ENCODE measurements at places on chromosomes 7 and 10.

DNA sequence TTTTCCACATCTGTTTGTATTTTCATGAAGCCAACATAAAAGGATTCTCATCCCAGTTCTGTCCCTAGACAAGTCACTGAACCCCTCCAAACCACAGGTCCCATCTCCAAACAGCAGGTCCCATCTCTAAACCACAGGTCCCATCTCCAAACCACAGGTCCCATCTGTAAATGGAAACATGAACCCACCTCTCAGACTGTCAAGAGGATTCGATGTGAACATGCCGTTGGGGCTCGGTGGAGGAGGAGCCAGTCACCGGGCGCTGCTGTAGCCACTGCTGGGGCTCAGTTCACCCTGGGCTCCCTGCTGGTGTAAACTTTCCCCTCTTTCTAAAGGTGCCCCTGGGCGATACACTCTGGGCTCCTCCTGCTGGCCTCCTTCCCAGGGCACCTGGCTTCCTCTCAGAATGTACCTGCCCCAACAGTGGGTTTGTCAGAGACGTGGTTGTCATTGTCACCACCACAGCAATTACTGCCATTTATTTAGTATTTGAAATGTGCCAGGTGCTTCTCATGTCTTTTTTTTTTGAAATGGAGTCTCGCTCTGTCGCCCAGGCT is 13.0 kb downstream of the LHPP start:
- no peak for DNase-seq

DNA sequence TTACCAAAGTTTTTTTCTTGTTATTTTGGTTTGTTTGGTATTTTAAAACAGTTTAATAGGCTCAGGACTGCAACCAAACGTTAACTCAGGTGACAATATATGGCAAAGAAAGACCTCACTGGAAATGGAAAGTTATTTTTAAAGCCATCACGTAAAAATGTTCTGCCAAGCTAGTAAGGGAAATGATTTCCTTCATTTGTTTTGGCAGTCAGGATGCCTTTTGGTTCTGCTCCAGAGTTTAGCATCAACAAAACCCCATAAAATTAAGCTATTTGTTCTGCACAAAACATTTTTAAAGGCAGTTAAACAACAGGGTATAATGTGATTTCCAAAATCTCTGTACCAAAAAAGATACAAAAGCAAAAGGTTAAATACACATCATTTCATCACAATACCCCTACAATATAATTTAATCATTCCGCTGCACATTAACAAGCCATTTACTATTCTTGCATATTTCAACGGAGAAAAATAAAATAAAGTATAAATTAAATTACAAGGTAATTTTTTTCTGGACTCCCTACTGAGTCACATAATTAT is 172.4 kb downstream of the SEMA3E start:
- DNase-seq, result no peak

GRCh38 chr10:122296363-122297120 is 25.4 kb downstream of the BTBD16 start:
- DNase-seq, result no peak

- DNase-seq, result no peak
These were observed 4.4 kb downstream of the PON3 start for GRCh38 chr7:95391761-95392160.

DNA sequence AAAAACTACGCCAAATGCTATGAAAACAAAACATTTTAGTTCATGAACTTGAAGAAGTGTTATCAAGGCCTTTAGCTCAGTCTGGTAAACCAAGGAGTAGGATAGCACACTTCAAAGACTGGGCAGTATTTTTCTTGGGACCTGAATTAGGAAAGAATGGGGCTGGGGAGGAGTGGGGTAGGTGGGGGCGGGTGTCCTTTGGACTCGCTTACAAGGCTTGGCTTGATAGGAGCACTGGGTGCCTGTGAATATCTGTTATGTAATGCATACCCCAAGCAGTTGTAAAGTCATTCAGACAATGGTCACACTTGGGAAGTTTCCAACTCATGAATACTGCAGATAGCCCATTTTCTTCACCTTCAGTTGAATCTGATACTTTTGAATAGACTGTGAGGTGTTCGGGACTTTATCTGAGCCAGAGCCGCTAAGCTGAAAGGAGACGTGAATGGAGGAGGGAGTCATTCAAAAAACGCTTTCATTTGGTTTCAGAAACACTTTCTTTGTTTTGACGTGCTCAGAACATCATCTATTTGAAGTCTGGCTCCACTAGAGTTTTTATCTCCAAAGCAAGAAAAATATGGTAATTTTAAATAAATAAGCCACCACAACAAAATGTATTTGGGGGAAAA is 70.1 kb upstream of the FAM204A start:
- no peak for DNase-seq

DNA sequence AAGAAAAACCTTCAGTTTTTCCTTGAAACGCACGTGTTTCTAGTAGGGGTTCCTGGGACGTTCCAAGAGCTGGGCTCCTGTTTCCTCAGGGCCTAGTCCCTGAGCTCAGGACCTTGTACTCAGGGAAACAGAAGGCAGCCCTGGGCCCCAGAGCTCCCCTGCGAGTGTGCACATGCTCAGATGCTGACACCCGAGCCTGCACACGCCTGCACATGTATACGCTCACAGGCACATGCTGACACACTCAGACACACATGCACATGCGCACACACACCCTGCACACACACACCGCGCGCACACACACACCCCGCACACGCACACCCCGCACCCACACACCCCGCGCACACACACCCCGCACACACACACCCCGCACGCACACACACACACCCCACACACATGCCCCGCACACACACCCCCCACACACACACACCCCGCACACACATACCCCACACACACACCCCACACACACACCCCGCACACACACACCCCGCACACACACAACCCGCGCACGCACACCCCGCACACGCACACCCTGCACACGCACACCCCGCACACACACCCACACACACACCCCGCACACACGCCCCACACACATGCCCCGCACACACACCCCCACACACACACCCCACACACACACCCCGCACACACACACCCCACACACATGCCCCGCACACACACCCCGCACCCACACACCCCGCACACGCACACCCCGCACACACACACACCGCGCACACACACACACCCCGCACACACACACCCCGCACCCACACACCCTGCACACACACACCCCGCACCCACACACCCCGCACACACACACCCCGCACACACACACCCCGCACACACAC is 52.2 kb downstream of the CALML3 start:
- DNase-seq, result no peak

DNA sequence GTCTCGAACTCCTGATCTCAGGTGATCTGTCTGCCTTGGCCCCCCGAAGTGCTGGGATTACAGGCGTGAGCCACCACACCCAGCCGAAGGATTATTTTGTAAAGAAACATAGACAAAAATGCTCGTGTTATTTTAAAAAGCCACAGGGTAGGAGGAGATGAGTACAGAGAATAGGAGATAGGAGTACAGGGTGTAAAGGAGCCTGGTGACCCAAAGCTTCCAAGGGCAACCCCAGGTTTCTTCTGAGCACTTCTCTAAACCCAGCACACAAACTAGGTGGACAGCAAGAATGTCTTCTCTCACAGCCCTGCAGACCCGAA is 54.7 kb downstream of the ZNF467 start:
- no peak for DNase-seq

GRCh38 chr10:95121904-95122303 is 52.6 kb upstream of the CYP2C8 start:
- DNase-seq, result no peak

DNA sequence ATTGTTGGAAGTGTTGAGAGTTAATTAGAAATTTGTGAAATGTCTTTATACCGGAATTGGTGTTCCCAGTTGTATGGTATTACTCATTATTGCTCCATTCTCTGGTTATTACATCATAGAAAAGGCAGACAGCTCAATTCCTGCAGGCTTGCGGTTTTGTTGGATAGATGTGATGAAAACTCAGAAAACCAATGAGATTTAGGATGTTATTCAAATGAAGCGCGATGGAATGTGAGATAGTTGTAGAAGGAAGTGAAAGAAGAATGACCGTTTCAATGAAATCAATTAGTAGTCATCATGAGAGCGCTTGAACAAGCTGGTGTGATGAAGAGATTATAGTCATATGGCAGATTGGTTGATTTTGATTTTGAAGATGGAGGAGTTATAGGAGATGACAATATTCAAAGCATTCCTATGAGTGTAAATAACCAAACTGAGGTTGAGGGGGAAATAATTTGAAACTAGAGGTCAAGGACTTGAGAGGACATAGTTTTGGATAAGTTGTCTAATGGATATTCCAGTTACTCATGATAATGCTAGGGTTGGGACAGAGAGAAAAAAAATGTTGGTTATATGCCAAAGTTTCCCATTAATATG is 991.5 kb downstream of the NRG3 start:
- peak; percentile 77 for DNase-seq

DNA sequence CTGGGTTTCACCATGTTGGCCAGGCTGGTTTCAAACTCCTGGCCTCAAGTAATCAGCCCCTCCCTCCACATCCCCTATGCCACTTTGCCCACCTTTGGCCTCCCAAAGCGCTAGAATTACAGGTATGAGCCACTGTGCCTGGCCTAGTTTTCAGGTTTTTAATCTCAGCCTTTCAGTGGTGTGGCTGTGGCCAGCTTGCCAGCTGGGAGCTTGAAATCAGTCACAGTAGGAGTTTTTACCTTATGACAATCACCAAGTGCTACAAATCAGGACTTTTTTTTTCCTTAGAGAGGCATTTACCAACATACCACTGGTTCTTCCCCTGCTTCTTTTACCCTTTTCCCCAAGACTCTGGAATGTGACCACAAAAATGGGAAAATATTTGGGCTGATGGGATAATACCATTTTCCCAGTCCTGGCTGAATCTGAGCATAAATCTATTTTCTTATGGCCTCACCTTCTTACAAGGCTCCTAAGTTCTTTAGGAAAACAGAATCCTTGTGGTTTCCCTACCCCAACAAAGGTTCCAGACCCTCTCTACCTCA is 6.2 kb downstream of the STEAP4 start:
- no peak for DNase-seq

DNA sequence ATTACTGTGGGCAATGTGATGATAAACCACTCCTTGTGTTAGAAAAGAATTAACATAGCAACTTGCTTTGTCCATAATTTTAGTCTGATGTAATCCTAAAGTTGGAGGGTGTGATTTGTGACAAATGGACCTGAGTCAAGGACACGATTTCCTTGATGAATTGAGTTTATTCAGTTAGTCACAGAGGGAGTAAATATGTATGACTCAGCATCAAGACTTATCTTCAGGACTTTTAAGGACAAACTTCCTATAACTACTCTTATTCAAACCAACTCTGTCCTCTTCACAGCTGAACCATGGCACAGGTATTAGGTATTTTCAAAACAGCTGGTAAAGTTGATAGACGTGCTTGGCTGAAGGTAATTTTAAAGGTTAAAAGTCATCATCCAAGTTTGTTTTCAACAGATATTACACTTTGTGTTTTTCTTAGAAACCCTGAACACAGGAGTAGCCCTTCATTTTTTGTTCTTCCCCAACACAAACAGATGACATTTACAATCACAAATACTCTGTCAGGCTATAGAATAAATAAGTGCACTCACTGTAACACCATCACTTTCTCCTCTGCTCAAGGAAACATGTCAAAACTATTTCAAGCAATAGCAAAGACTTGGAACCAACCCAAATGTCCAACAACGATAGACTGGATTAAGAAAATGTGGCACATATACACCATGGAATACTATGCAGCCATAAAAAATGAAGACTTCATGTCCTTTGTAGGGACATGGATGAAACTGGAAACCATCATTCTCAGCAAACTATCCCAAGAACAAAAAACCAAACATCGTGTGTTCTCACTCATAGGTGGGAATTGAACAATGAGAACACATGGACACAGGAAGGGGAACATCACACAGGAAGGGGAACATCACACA is 54.5 kb downstream of the COA1 start:
- peak; percentile 98 for DNase-seq

DNA sequence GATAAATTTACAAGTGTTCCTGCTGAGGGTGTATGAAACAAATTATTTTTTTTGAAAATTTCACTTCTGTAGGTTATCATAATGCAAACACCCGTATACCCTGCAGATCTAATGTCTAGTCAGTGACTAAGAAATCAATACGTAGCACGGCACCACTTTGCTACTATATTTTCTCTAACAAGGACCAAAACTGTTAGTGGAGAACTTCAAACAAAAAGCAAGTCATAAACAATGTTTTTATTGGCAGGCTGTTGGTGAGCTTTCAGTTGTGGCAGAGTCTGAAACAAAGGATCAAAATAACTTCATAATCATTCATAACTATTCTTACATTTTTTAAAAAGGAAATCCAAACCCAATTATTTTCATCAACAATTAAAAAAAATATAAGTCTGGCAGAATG is 11.8 kb downstream of the SEM1 start:
- no peak for DNase-seq

- DNase-seq, result no peak
These were observed 69.0 kb upstream of the PRKCQ start for GRCh38 chr10:6648894-6649720.

DNA sequence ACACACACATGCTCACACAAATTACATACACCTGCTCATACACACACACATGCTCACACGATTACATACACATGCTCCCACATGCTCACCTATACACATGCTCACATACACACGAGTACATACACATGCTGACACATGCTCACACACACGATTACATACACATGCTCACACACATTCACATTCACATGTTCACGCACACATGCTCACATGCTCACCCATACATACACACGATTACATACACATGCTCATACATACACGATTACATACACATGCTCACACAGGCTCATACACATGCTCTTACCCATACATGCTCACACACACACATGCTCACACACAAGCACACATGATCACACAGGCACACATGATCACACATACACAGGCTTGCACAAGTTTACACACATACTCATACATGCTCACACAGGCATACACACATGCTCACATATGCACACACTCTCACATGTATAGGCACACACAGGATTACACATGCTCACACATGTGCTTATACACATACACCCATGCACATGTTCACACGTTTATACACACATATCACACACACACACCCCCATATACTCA is 118.5 kb downstream of the PAXIP1 start:
- DNase-seq, result no peak

DNA sequence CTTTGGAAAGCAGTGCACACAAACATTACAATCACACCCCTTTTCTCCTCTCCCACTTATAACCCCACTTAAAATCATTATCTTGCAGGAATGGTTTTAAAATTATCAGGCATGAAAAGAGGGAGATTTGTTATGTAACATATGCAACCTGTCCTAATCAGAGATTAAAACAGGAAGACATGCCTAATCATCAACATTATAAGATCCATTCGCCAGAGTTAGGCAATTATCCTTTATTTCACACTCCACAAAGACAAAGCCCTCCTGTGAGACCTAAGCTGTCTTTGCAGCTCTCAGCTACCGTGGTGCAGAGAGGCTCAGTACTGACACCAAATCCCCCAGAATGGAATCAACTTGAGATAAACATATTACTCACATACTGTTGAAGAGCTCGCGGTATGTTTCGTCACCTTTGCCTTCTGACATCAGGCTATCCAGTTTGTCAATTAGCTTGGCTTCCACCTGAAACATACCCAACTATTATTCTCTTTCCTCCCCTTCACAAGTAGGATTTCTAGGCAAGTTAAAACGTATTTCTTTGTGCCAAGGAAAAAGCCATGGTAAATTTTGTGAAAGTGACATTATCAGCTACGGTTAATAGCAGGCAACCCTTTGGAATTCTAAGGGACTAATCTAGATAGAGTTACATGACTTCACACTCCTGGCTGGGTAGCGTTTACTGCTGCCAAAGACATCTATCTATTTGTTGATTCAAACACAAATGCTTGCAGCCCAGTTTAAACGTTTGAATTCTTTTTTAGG is 226.2 kb upstream of the IMMP2L start:
- DNase-seq, result peak; percentile 10

Data from M059J (cell line).